Naive thymus-derived CD4-positive, alpha-beta T cell (primary cell): ENCODE measurements at places on chromosomes 1 and 21. TPM values are rescaled to one million over a fixed set of nuclear protein-coding genes. Genes with fewer than 3 reads are reported as not detected.

Gene TMEM81
- total RNA-seq = 8.9 TPM

Gene C21orf91
- 57.7 TPM for total RNA-seq

Gene AK4
- total RNA-seq = 1.9 TPM

Gene MRPL55
- total RNA-seq = 79.3 TPM

Gene PLPP3
- total RNA-seq = not detected in 2 replicates

Gene FGGY
- 13.9 TPM for total RNA-seq

Gene FCRL1
- total RNA-seq = 0.57 TPM

Gene JAM2
- total RNA-seq = not detected

Gene ETV3L
- total RNA-seq = not detected

Gene MMEL1
- total RNA-seq = 2.5 TPM

Gene RHOU
- total RNA-seq = 6.5 and 6.7 TPM in 2 replicates

Gene HHAT
- total RNA-seq = 3.8 TPM

Gene MYBPH
- not detected in 2 replicates for total RNA-seq

Gene CFAP141
- total RNA-seq = not detected

Gene VWA5B1
- total RNA-seq = not detected

Gene B3GALT2
- 0.46 TPM for total RNA-seq

Gene GPR25
- 0.57 TPM for total RNA-seq

Gene NR1I3
- total RNA-seq = not detected

Gene PLPPR4
- not detected for total RNA-seq

Gene TFF2
- not detected in 2 replicates for total RNA-seq

Gene DNASE2B
- not detected in 2 replicates for total RNA-seq

Gene C1orf216
- 5.5 TPM for total RNA-seq
